H7 (cell line): ENCODE measurements at places on chromosomes 13 and 19. TPM values are rescaled to one million over a fixed set of nuclear protein-coding genes. Genes with fewer than 3 reads are reported as not detected.

Gene SMAD9
- total RNA-seq: 0.59 and 0.81 TPM in 2 replicates

DNA sequence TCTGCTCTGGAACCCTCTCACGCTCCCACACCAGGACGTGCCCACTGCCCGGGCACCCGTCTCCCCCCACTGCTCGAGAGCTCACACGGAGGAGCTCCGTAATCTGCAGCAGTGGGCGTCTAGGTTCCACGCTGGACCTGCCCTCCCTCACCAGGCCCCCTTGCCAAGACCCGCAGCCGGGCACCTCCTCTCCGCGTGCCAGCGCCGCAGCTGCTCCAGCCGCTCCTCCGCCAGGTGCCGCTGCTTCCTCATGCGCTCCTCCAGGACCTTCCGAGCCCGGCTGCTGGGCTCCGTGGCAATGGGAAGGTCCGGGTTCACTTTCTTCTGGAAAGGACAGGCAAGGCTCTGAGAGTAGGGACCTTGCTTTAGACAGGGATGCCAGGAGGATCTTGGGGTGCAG lies 35.0 kb upstream of the MATK start:
- peak; percentile 72 for DNase-seq

GRCh38 chr13:86608701-86609100 lies 809.5 kb upstream of the SLITRK6 start:
- DNase-seq: no peak

Gene PLK5
- total RNA-seq: 0.14 and 0.18 TPM in 2 replicates

Gene KLK15
- total RNA-seq: not detected in 2 replicates

DNA sequence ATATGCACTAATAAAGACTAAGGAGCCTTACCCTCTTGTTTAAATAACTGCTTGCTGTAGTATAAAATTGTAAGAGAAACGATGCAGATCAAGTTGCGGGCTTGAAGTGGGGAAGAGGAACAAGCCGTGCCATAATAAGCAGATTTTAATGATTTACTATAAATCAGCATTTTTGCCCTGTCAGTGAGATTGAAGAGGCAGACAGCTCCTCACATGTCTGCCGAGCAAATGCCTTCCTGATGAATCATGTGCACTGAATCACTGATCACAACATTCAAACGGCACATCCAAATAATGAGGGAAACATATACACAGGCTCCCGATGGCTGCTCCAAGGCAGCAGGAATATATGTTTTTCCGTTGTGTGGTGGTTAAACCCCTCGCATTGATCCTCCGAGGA lies 282.9 kb downstream of the TSHZ3 start:
- no peak for DNase-seq

DNA sequence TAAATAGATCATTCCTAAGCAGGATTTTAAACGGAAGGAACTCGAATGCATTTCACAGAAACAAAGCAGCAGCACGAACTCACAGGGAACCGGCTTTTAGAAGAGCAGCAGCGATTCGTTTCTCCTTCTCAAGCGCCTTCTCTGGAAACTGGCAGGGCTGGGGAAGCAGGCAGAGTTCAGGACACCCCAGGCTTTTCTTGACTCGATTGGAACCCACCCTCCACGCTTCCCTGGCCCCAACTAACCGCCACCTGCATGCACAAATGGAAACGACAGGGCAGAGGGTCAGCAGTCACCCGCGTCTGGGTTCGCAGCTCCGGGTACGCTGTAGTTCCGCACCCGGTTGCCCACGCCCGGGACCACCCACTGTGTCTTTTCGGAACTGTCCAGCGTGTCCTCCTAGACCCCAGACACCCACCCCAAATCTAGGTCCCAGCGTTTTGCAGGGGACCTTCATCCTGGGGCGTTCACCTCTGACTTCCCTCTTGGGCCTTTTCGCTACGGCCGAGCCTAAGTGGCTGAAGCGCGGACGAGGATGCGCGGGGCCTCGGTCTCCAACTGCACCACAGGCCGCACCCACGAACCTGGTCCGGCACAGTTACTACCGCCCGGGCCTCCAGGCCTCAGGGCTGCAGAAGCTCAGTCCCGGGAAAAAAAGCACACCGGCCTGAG lies 500 bp downstream of the ZFP30 start:
- peak; percentile 73 for DNase-seq

- DNase-seq: no peak
Measured at GRCh38 chr13:111866731-111867245, 200.2 kb upstream of the SOX1 start.

Gene ICAM5
- total RNA-seq: 0.83 and 3.7 TPM in 2 replicates

DNA sequence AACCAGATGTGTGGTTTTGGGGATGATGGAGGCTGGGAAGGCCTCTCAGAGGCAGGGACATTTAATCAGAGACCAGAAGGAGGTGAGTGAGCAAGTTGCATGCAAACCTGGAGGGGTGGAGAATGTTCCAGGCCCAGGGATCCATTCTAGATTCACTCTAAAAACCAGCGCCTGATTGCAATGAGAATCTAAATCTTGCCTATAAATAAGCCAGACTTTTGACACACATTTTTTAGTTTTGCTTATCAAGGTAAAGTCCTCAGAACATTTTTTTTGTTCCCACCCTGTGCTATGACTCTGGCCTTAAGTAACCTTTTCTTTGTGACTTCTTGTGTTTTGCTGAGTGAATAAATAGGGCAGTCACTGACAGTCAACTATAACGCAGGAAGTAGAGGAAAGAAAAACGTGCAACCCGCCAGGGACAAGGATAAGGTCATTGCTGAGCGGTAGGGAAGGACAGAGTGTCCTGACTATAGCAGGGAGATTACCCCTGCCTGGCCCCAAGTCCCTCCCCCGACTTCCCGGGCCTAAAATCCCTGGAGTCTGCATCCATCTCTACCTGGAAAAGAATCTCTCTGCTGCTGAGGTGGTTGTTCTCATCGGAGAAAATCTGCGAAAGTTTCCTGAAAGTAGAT lies 14.4 kb downstream of the RGL3 start:
- DNase-seq: no peak

Gene MBD3
- 105 and 114 TPM in 2 replicates for total RNA-seq

DNA sequence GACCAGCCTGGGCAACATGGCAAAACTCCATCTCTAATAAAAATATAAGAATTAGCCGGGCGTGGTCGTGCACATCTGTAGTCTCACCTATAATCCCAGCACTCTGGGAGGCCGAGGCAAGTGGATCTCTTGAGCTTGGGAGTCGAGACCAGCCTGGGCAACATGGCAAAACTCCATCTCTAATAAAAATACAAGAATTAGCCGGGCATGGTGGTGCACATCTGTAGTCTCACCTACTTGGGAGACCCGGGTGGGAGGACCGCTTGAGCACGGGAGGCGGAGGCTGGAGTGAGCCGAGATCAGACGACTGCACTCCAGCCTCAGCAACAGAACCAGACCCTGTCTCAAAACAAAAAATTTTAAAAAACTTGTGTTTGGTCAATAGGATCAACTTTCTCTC lies 7.7 kb downstream of the SLC25A30 start:
- no peak for DNase-seq

- peak; percentile 99 for DNase-seq
Measured at GRCh38 chr19:55353803-55354697, 469 bp downstream of the COX6B2 start.

Gene ZNF837
- 4.4 and 7.7 TPM in 2 replicates for total RNA-seq

Gene FREM2
- 6.0 and 10.8 TPM in 2 replicates for total RNA-seq

DNA sequence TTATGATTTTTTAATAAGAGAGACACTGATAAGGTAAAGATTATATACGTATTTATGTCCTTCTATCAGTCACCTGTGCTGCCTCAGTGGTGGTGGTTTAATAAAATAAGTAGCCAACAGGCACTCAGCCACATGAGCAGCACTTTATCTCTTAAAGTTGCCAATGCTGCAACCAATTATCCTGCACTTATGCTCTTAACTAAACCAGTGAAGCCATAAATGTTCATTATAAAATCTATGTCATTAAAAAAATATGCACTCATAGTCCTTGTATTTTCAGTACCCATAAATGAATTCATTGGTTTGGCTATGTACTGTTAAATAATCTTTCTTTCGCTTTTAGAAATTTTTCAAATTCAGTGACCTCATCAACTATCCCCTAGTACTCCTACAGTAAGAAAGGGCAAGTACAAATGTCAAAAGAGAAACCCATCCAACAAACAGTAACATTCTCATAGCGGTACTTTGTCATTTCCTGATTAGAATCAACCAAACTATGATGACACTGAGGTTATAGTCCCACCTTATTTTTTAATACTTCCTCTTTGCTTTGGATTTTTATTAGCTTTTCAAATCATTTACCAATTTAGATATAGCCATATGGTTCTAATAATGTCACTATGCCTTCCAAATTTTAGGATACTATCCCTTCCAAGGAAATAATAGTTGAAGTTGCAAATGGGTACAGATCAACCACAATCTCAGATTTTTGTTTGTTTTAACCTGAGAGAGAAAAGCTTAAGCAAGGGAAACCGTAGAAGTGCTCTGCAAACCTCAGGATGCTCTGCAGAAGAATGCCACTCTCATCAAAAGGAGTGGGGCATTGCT lies 190.9 kb downstream of the KLF12 start:
- no peak for DNase-seq

DNA sequence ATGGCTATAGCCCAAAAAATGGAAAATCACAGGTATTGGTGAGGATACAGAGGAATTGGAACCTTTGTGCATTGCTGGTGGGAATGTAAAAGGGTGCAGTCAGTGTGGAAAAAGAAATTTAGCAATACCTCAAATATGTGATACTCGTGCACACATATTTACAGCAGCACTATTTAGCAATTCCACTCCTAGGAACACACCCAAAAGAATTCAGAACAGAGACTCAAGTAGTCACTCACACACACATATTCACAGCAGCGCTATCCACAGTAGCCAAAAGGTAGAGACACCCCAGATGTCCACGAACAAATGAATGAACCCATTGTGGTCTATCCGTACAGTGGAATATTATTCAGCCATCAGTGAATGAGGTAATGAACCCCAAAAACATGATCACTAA lies 114.0 kb downstream of the COL4A2 start:
- no peak for DNase-seq

Gene COX7A1
- 0.18 TPM in 1 of 2 replicates, not detected in the other for total RNA-seq

Gene CYP2A6
- total RNA-seq: not detected in 2 replicates

- DNase-seq: no peak
Measured at GRCh38 chr19:50178320-50178719, 15.2 kb upstream of the IZUMO2 start.

DNA sequence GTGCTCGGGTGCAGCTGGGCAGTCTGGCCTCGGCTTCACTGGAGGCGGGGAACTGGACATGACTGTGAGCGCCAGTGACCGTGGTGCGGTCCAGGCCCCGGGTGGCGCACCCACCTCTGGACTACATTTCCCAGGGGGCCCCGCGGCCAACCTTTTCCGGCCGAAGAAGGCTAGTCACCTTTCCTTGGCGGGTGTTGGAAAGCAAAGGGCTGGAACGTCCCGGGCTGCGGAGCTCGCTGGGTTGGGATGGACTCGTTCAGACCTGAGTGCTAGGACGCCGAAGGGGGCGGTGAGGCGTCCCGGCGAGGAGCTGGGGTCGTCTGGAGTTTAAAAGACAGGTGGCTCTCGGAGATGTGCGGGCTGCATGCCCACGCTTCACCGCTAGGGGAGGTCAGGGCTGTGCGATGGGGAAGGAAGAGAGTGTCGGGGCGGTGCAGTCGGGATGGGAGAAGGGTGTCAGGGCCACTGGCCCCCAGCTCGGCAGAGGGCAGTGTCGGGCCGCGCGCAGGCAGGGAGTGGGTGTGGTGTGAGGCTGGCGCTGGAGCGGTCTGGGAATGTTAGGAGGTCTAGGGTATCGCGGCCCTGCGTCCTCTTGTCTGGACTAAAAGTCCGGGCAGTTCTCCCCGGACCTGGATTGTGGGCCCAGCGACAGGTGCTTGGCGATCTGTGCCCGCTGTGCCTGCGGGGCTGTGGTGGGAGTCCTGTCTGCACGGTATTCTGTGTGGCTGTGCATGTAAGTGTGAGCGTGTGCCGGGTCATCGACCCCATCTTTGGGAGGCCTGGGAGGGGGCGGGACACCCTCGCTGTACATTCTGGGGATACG lies 57.1 kb downstream of the ZNF568 start:
- DNase-seq: peak; percentile 13

Gene KRTDAP
- total RNA-seq: 0.44 and 0.52 TPM in 2 replicates

- DNase-seq: no peak
Measured at GRCh38 chr13:42752731-42753130, 28.7 kb upstream of the FAM216B start.

Gene FBXO17
- 22.2 and 25.3 TPM in 2 replicates for total RNA-seq

- no peak for DNase-seq
Measured at GRCh38 chr13:44219577-44220548, 153.8 kb upstream of the SERP2 start.

DNA sequence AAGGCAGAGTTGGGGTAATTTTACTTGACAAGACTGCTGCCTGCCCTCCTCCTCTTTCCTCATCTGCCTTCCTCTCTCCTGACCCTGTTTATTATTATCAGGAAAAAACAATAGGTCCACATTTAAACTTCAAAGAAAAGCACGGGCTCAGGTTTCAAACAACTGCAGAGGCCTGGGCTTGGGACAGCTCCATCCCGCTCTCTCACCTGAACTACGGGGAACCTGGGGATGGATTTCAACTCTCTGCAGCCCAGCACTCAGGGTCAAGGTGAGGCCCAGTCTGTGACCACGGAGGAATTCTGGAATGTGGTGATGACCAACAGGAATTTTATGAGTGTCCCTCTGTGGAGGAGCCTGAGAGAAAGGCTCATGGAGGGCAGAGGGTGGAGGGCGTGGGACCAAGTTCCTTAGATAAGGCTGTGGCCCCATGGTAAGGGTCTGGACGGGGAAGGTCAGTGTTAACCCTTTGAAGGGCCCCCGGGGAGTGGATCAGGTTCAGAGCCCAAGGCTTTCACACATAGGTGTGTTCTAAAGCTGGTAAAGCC lies 220.8 kb upstream of the MAB21L1 start:
- no peak for DNase-seq

DNA sequence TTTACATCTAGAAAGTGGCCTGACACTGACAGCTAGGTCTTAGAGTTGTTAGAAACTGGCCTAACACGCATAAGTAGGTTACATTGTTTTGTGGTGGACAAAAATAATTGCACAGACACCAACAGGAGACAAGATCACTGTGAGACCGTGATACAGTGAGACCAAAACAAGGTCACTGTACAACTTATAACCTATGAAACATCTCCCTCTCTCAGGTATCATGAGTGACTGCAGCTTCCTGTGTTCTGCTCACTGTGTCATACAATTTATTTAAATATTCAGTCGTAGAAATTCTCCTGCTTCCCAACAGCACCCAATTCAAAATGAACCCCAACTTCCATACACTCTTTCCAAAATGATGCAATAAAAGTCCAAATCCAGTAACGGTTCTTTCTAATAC lies 2165.2 kb downstream of the PCDH9 start:
- no peak for DNase-seq

- peak; percentile 56 for DNase-seq
Measured at GRCh38 chr19:38664503-38665211, 17.2 kb downstream of the ACTN4 start.
